ENCODE measurements at places on chromosomes 5 and 9. TPM values are rescaled to one million over a fixed set of nuclear protein-coding genes. Genes with fewer than 3 reads are reported as not detected.

DNA sequence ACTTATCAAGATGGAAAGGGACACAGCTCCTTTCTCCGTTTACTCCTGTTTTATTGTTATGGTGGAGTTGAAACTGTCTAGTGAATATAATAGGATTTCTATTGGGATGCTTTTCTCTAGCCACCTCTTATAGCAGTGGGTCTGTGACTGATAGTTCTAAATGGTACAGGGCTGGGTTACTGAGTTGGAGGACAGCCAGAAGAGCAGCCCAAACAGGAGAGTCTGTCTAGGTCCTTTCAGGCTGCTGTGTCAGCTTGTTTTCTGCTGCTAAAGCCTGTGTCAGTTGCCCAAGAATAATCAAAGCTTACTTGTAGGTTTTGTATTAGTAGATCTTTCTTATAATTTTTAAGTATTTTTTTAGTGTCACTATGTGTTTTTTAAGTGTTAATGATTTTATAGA is 356.0 kb upstream of the SEMA6A start:
- H3K27me3 ChIP-seq: no peaks in the 10 kb centered on the region
- H3K4me1 ChIP-seq: no peaks in the 10 kb centered on the region
- no peaks in the 10 kb centered on the region for H3K36me3 ChIP-seq
- H3K27ac ChIP-seq: no peak overlapping the region
- H3K4me3 ChIP-seq: no peak overlapping the region

The CBY3 gene
- not detected for total RNA-seq

DNA sequence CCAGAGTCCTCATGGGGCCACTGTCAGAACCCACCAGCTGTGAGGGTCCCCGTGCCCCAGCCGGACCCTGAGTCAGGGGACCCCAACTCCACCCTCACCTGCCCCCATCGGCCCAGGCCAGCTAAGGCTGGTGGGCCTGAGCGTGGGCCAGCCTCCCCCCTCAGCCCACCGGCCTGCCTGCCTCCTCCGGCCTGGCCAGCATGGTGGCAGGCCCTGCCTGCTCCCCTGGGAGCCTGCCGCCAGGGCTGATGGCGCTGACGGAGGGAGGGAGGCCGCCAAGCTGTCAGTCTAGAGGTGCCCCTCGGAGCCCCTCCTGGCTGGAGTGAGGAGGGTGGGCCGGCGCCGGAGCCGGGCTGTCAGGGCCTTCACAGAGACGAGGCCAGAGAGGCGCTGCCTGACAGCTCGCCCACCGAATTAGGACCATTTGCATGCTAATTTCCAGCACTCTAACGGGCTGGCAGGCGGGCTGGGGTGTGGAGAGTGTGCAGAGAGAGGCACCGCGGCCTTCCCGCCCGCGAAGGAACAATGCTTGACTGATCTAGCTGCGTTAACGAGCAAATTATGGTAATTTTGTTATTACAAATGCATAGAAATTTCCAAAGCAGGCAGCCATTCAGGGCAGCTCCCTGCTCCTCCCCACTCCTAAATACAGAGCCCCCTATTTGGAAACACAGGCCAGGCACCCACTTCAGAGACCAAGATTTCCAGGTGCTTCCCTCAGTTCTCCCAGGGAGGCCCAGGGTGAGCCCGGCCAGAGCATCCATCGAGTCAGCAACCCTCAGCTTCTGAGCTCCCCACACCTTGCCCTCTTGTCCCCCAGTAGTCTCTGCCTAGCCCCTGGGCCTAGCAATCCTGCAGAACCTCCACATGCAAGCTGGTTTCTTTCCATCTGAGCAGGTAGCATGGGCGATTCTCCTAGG is 169.3 kb downstream of the PAX5 start:
- H3K4me1 ChIP-seq: peaks cover 56% of the 10 kb centered on the region
- no peak for DNase-seq
- H3K27me3 ChIP-seq: peaks cover 51% of the 10 kb centered on the region
- H3K36me3 ChIP-seq: no peaks in the 10 kb centered on the region
- H3K4me3 ChIP-seq: no peak overlapping the region
- no peak overlapping the region for H3K27ac ChIP-seq

DNA sequence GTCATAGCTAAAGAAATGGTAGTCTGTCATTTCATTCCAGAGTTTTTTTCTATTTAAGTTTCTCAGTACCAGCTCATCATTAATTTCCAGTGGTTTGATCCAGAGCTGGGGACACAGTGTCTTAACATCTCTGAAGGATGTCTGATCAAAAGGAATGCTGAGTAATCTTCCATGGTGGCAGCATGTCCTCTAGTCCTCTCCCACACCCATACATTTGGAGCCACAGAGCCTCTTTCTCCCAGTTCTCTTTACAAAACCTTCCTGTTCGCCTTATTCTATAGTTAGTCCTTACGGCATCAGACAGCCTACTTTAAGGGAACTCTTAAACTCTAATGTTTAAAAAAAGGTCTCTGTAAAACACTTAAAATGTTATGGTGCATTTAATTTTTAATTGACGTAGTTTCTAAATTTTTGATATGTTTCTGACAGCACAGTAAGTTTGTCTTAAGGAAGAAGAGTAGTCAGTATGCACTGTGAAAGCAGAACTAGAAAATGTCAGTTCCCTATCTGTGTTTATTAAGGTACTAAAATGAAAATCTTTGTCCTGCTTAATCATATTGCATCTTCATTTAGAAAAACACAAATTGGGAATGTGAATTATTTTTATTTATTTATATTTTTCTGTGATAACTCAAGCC is 96.8 kb downstream of the INIP start:
- DNase-seq: no peak
- H3K27ac ChIP-seq: no peak overlapping the region
- H3K4me1 ChIP-seq: peaks cover 6% of the 10 kb centered on the region
- no peaks in the 10 kb centered on the region for H3K27me3 ChIP-seq

The ADRA1B gene
- total RNA-seq: not detected

The SLC6A3 gene
- not detected for total RNA-seq

DNA sequence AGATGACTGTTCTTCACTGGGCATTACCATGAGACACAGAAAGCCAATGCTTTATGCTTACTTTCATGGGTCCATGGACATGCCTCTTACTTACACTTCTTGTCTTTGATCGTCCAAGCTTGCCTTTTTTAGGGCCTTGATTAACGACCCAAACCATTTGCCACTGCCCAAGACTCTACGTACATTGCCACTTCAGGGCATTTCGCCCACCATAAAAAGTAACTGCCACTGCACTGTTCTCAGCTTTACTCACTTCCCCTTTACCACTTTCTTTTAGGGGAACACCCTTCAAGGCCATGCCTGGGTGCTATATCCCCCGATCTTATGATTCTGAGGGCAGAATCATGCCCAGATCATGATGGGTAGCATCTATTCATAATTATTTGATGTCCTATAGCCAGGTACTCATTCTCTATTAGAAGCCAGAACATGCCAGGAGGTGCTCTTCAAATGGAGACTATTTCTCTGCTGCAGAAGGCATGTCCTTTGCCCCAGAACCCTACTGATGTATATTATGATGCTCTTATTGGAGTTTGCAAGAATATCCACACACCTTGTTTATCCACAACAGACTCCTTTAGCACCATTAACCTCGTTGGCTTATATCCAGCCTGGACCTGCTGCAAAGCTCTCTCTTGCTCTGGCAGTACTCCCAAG is 64.1 kb upstream of the RAD23B start:
- H3K36me3 ChIP-seq: no peaks in the 10 kb centered on the region
- H3K4me1 ChIP-seq: peaks cover 37% of the 10 kb centered on the region
- no peak for DNase-seq
- H3K27ac ChIP-seq: no peak overlapping the region
- no peaks in the 10 kb centered on the region for H3K27me3 ChIP-seq

DNA sequence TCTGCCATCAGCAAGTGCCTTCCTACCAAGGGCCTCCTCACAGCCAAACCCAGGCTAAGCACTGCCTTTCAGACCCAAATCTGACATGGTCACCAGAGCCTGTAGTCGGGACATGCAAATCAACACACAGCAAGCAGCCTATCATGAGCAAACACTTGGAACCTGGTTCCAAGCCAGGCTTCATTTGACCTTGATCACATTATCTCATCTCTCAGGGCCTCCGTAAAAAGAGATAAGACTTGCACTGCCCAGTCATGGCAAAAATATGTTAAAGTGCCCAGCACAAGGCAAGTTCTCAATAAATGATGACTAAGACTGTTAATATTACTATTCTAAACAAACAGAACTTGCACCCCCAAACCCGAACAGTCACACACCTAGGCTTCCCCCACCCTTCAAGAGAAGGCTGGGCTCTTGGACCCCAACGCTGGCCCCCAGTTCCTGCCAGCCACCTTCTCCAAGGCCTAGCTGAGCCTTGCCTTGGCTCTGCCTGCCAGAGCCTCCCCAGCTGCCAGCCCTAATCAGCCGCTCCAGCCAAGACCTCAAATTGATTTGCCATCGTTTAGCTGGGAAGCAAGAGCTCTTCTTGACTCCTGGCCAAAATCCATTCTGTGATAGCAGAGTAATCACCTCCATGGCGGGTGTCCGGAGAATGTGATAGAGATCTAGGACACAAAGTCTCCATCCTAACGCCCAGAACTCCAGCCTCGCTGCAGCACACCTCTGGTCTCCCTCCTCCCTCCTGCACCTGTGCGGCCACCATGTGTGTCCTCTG is 18.7 kb downstream of the CPLX2 start:
- no peaks in the 10 kb centered on the region for H3K27me3 ChIP-seq
- no peak overlapping the region for H3K4me3 ChIP-seq
- H3K4me1 ChIP-seq: peaks cover 14% of the 10 kb centered on the region
- no peak overlapping the region for H3K27ac ChIP-seq

GRCh38 chr5:7405277-7405676 is 9.3 kb downstream of the ADCY2 start:
- H3K36me3 ChIP-seq: no peaks in the 10 kb centered on the region
- H3K27me3 ChIP-seq: no peaks in the 10 kb centered on the region
- no peak for DNase-seq
- no peaks in the 10 kb centered on the region for H3K4me1 ChIP-seq

GRCh38 chr5:14547666-14548065 is 33.9 kb upstream of the OTULINL start:
- DNase-seq: no peak
- H3K36me3 ChIP-seq: no peaks in the 10 kb centered on the region
- peaks cover 10% of the 10 kb centered on the region for H3K4me1 ChIP-seq
- no peaks in the 10 kb centered on the region for H3K27me3 ChIP-seq
- no peak overlapping the region for H3K27ac ChIP-seq
- H3K4me3 ChIP-seq: no peak overlapping the region

GRCh38 chr5:116157902-116158301 is 73.1 kb downstream of the COMMD10 start:
- H3K27me3 ChIP-seq: no peaks in the 10 kb centered on the region
- no peaks in the 10 kb centered on the region for H3K36me3 ChIP-seq
- no peak for DNase-seq
- no peak overlapping the region for H3K27ac ChIP-seq
- H3K4me1 ChIP-seq: peaks cover 19% of the 10 kb centered on the region

The GPR150 gene
- total RNA-seq: not detected

- no peaks in the 10 kb centered on the region for H3K4me1 ChIP-seq
- H3K36me3 ChIP-seq: no peaks in the 10 kb centered on the region
- no peak for DNase-seq
- H3K27me3 ChIP-seq: no peaks in the 10 kb centered on the region
- H3K4me3 ChIP-seq: no peak overlapping the region
Measured at GRCh38 chr5:147803926-147804325, 21.4 kb upstream of the JAKMIP2 start.

DNA sequence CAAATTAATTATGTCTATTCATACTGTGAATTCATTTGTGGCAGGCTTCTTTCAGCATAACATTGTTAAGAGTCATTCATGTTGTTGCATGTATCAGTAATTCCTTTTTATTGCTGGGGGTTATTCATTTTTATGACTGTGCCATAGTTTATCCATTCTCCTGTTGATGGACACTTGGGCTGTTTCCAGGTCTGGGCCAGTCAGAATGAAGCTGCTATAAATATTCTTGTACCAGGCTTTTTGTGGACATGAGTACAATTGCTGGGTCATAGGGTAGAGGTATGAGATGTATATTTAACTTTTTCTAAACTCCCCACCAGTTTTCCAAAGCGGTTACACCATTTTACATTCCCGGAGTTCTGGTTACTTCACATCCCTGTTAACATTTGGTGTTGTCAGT is 13.6 kb downstream of the PRPF4 start:
- H3K27me3 ChIP-seq: no peaks in the 10 kb centered on the region
- H3K27ac ChIP-seq: no peak overlapping the region
- H3K36me3 ChIP-seq: peaks cover 31% of the 10 kb centered on the region
- DNase-seq: no peak
- no peak overlapping the region for H3K4me3 ChIP-seq
- H3K4me1 ChIP-seq: no peaks in the 10 kb centered on the region

- no peaks in the 10 kb centered on the region for H3K36me3 ChIP-seq
- H3K27ac ChIP-seq: no peak overlapping the region
- no peaks in the 10 kb centered on the region for H3K27me3 ChIP-seq
- no peak for DNase-seq
- no peak overlapping the region for H3K4me3 ChIP-seq
Measured at GRCh38 chr9:5557606-5558587, 47.6 kb downstream of the PDCD1LG2 start.

The ARHGEF37 gene
- 0.27 TPM for total RNA-seq

The GRIA1 gene
- not detected for total RNA-seq

DNA sequence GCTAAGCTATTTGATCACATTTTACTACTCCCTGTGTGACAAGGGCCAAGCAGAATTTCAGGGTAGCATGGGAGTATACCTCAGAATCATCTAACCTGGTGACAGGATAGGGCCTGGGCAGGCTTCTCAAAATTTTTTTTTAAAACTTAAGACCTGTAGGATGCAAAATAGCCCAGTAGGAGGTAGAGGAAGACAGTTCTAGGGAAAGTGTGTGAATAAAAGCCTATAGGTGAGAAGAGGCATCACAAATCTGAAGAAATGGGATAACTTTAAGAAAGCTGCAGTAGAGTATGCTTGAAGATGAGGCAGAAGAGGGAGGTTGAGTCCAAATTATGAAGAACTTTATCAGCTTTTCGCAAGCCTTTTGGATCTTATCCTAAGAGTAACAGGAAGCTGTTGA is 32.3 kb downstream of the CNTRL start:
- no peaks in the 10 kb centered on the region for H3K4me1 ChIP-seq
- H3K27me3 ChIP-seq: no peaks in the 10 kb centered on the region
- H3K4me3 ChIP-seq: no peak overlapping the region
- peak; percentile 10 for DNase-seq
- H3K27ac ChIP-seq: no peak overlapping the region

DNA sequence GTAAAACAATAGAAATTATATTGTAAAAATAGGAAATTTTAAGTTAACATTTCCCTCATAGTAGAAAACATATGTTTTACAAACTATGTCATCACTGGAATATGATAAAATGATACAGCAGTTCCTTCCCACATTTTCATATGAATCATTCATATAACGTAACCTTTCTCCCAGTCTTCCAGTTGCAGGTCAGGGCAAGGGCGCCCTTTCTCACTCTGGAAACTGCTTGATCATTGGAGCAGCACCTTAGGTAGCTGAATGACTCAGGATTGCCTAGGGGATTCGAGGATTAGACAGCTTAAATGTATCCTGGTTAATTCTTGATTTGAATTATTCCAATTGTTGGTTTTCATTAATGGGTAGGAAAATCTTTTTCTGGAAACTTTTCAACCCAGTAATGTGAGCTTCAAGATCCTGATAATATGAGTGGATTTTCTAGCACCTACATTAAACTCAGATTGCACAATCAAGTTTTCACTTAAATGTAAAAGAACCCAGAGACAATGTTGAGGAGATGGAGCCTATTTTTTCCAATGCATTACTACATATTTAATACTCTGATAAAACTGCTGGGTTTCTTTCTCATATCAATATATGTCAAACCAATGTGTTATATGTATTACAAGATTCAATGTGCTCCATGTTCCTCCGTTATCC is 32.6 kb upstream of the ANXA1 start:
- no peak overlapping the region for H3K27ac ChIP-seq
- H3K4me3 ChIP-seq: no peak overlapping the region
- no peaks in the 10 kb centered on the region for H3K36me3 ChIP-seq

Data from HepG2 (cell line).